ENCODE measurements at places on chromosomes 5 and 9.

- DNase-seq, result no peak
Observed at GRCh38 chr9:113246928-113247327, 25.6 kb downstream of the SLC31A1 start.

DNA sequence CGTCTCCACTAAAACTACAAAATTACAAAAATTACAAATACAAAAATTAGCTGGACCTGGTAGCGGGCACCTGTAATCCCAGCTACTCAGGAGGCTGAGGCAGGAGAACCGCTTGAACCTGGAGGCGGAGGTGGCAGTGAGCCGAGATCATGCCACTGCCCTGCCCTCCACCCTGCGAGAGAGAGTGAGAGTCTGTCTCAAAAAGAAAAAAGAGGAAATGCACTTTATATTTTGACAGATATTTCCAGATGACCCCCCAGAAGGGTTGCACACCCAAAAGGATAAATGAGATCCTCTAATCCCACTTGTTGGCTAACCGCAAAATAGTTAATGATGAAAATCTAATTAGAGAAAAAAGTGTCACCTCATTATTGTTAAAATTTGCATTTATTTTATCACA is 2.2 kb downstream of the HSDL2 start:
- no peak for DNase-seq

DNA sequence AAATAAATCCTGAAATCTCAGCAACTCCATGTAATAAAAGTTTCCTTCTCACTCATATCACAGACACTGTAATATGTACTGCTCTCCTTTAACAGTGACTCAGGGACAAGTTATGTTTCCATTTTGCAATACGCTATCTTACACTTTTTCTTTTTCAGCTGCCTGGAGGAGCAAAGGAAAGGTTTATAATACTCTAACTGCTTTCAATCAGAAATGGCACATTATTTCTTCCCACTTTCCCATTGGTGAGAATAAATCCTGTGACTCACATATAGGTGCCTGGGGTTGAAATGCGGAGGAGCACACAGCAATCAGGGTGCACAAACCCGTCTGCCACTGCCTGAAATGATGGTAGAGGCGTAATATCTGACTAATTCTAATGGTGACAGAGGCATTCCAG is 186.6 kb downstream of the HINT1 start:
- DNase-seq, result no peak

DNA sequence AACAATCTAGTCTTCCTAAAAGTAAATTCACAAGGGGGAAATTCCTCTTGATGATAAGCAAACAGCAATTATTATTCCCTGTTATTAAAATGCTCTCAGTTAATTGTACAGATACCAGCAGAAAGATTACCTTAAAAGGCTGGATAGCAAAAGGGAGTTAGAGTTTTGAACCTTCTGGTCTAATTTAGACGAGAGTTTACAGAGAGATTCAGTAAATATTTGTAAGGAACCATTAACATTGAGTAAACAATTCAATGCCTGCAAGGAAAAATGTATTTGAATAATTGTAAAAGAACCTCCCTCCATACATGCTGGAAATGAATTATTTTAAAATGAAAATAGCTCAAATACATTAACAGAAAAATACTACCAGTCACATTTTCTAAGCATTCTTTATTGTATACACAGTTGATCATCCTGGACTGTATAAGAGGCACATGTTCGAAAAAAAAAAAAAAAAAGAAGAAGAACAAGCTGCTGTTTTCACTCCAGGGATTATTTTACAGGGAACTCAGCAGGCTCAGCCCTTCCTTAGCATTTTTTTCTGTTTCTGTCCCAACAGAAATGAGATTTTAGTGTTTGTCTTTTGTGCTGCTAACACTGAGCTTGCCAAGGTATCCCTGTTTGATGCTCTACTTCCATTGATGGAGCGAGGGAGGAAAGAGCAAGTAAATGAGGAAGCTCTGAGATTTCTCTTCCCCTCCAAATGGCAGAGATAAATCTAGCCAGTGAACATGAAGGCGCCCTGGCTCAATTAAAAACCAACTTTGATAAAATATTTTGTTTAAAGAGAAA is 141.1 kb downstream of the ENC1 start:
- no peak for DNase-seq

- no peak for DNase-seq
Observed at GRCh38 chr5:44225231-44226160, 163.7 kb downstream of the FGF10 start.

GRCh38 chr5:5270958-5271785 is 131.0 kb downstream of the ADAMTS16 start:
- DNase-seq, result peak; percentile 90

DNA sequence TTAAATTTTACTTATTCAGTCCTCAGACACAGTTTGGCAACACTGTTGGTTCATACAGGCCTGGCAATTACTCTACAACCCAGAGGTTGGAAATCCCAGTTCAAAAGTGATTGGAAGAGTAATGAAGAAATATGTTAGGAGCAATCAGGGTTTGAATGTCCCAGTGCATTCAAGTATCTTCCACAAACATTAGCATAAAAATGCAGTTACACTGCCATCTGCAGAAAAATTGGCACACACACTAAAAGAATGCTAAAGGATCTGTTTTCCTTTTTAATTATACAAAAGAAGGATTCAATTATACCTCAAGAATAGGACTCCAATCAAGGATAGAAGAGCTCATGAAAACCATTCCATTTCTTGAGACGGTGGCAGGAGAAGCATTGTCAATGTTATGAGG is 130.2 kb downstream of the DNAH5 start:
- DNase-seq, result peak; percentile 0

DNA sequence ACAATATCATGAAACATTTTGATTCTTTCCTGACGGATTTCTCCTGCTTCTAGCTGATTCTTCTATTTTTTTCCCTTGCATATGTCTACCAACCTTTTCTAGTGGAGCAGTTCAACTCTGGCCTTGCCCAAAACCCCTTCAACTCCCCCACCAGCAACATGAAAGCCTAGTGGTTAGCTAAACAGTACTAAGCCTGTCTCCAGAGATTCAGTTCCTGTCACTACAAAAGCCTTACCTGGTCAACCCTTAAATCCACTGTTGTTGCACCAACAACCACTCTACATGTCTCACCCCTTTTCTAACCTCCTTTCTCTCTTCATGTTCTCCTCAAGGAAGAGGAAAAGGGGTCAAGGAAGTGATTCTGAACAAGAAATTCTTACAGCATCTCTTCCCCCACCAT is 74.8 kb upstream of the PIK3R1 start:
- DNase-seq, result no peak

GRCh38 chr9:26782899-26783298 is 109.7 kb downstream of the CAAP1 start:
- DNase-seq, result no peak

GRCh38 chr9:30713243-30713642 is 1671.2 kb upstream of the ACO1 start:
- no peak for DNase-seq

DNA sequence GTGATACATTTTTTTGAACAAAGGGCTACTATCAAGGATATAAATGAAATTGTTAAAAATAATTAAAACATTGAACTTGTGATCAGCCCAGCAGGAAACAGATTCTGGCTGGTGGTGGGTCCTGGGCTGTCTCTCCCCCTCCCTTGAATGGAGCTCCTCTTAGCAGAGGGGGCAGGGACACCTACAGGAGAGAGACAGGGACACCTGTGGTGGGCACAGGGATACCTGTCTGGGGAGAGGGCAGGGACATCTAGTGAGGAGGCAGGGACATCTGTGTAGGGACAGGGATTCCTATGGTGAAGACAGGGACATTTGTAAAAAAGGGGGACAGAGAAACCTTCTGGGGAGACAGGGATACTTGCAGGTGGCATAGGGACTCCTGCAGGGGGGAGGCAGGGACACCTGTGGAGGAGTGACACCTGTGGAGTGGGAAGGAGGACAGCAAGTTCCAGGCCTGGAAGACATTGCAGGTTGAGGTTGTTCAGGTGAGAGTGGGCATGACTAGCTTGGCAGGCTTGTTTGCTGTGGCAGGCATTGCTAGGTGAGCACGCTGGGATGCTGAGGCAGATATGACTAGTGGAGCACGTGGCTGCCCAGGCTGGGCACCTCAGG is 264.2 kb downstream of the IRX2 start:
- DNase-seq, result no peak

DNA sequence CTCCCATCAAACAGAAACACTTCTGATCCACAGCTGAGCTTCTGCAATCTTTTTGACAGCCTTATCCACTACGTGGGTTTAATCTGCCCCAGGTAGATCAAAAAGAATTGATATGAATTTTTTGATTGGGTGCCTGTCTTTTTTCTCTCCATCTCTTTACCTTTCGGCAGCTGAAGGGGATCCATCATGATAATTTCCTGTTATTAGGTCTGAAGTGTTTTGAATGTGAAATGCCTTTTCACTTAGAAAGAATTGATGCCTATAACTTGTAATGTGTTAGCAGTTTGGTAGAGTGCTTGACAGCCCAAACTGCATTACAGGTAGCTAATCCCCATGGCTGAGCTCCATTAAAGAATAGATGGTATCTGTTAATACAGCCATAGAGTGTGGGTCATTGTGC is 745.4 kb downstream of the TLR4 start:
- no peak for DNase-seq

GRCh38 chr9:124008303-124008693 is 3.3 kb upstream of the LHX2 start:
- no peak for DNase-seq

DNA sequence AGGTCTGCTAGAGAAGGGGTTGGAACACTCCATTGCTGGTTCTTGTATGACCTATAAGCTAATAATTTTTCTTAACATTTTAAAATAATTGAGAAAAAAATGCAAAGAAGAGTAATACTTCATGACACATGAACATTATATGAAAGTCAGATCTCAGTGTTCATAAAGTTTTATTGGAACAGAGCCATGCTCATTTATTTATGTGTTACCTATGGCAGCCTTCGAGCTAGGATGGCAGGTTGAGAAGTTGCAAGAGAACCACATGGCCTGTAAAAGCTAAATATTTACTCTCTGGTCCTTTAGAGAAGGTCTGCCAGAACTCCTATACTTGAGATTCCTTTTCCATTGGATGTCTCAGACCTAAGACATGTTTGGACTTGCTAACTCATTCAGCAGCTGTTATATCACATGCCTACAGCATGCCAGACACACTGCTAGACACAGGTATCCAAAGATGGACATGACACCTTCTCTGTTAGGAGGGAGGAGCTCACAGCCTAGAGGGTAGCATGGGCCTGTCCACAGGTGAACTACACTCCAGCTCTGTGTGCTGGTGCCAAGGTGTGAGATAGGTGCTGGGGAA is 304.3 kb downstream of the ARHGAP26 start:
- no peak for DNase-seq

DNA sequence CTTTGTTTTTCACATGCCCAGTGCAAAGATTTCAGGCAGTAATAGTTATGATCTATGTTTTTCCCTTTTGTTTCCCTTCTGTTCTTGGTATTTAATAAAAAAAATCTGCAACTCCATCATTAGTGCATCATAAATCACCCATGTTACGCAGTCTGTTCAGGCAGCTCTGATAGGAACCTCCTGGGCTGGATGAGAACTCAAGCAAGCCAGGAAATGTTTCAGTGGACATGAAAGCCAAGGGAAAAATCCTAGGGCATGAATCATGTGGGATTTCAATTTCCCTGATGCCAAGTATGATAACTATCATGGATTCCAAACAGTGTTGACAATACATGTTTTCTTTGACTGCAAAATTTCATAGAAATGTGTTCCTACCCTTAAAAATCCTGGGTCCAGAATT is 119.7 kb upstream of the TARS1 start:
- peak; percentile 96 for DNase-seq

DNA sequence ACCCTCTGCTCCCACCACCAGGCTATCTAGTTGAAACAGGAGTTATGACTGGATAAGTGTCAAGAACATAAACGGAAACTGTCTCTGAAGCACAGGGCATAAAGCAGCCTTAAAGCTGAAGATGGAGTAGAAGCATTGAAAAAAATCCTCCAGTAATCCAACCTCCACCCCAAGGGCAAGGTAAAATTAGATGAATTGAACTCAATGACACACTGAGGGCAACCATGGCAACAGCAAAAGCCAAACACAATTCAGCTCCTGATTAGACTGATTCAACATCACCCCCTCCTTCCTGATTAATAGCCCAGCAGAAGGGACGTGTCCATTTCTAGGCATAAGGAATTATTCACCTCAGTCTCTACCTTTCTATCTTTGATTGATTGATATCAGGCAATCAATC is 183.2 kb upstream of the MAP3K1 start:
- DNase-seq, result no peak

DNA sequence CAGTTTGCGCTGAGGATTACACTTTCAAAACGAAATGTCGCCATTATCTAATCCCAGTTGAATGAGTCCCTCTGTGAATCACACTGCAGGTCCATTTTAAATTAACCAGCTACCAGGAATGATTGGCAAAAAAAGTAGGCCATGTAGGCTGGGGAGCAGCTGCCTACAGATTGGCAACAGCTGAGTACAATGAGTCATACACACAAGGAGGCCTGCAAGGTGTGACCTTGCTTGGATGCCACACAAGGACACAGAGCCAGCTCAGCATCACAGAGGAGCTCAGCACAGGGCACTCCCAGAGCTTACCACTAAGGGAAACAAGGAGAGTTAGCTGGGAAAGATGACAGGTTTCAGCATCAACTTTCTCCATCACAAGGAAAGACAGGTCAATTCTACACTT is 12.9 kb downstream of the HAVCR1 start:
- no peak for DNase-seq

DNA sequence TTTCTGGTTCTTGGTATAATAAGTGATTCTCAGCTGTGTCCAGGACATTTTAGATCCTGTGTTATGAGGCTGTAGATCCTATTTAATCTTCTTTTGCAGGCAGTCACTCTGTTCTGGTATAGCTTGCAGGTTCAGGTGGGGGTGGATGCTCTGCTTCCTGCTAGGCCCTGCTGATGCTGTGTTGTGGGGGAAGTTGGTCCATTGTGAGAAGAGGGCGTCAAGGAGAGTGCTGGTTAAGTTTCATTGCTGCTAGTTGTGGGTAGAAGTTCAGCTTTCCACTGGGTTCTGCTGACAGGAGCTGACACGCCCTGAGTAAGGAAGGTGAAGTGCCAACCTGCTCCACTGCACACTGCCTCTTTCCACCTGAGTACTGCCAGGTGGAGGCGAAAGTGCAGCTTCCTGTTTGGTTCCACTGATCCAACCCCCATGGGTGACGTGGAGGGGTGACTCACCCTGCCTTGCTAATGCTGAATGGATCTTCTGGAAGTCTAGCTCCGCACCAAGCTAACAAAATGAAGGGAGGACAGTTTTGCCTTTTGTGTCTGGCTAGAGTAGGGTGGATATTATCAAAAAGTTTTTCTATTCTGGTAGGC is 16.3 kb downstream of the NMRK1 start:
- DNase-seq, result no peak
